ENCODE measurements at places on chromosomes 7 and 10.

GRCh38 chr10:17249820-17250219 is 21.8 kb downstream of the VIM start:
- no peak for DNase-seq

- DNase-seq: no peak
Measured at GRCh38 chr10:106576534-106576933, 588.0 kb downstream of the SORCS1 start.

GRCh38 chr7:4726566-4726965 is 44.5 kb downstream of the FOXK1 start:
- no peak for DNase-seq

- no peak for DNase-seq
Measured at GRCh38 chr10:124875596-124875995, 66.3 kb upstream of the ZRANB1 start.

DNA sequence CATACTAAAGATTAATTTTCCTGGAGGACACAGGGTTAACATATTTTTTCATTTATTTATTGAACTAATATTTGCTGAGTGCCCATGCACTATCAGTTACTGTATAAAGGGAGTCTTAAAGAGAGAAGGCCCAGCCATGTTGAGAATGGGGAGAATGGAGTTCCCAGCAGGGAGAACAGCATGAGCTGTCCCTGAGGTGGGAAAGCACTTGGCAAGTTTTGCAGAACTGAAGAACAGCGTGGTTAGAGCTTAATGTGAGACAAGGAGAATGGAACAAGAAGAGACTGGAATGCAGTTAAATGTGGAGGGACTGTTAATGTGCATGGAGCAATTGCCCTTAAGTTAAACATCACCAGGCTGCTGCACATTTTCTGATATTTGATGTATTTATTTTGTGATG is 435.4 kb downstream of the SUGCT start:
- no peak for DNase-seq

DNA sequence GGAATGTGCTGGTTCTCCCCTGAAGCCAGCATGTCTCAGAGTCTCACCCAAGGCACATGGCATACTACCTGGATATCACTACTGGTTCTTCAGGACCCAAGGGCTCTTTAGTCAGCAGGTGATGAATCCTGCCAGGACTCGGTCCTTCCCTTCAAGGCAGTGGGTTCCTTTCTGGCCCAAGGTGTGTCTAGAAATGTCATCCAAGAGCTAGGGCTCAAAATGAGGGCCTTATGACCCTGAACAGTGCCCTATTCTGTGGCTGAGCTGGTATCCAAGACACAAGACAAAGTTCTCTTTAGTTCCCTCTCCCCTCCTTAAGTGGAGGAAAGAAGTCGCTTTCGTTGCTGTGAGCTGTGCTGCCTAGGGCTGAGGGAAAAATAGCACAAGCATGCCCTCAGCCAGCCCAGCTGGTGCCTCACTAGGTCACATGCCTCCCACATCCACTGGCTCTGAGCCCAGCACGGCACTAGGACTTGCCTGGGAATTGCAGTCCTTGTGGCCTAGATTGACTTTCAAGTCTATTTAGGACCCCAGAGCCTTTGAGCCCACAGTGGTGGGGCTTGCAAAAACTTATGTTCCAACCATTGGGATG is 106.0 kb downstream of the BMS1 start:
- DNase-seq: no peak

DNA sequence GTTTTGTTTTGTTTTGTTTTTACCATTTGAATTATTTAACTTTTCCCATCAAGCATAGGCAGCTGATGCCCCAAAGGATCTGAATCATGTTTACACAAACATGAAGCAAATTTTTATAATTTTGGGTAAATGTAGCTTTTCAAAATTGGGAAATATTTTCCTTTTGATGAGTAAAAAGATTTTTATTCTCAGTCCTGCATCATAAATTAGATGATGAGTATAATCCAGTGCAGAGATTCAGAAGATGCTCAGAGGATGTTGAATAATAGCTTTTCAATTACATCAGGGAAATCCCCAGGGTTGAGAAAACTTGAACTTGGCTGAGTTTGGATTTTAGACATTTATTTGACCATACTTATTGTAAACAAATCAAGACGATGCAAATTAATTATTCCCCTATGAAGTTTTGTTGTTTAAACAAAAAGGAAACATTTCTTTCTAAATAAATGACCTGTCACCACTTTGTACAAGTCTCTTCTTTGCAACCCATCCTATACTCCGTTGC is 121.7 kb downstream of the FAM204A start:
- DNase-seq: no peak

- DNase-seq: no peak
Measured at GRCh38 chr7:31407178-31407676, 66.7 kb upstream of the NEUROD6 start.

- no peak for DNase-seq
Measured at GRCh38 chr10:44975431-44976331, 2.9 kb downstream of the DEPP1 start.

DNA sequence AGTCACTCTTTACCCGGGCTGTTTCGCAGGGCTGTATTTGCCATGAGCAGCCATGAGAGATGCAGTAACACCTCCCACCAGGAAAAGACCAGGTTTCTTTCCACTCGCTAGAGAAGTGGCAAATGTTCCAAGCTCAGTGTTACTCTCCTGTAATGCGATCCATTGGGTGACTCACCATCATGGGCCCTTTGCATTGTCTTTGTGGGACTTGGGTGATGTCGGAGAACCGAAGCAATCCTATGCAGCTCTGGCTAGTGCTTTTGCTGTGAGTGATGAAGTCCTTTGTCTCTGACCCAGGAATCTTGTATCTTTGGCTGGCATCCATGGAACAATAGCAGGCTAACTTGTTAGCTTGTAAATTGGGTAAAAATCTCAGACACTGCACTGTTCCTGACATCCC is 40.0 kb downstream of the GHRHR start:
- DNase-seq: no peak

- DNase-seq: no peak
Measured at GRCh38 chr10:116720241-116720643, 22.1 kb downstream of the HSPA12A start.

DNA sequence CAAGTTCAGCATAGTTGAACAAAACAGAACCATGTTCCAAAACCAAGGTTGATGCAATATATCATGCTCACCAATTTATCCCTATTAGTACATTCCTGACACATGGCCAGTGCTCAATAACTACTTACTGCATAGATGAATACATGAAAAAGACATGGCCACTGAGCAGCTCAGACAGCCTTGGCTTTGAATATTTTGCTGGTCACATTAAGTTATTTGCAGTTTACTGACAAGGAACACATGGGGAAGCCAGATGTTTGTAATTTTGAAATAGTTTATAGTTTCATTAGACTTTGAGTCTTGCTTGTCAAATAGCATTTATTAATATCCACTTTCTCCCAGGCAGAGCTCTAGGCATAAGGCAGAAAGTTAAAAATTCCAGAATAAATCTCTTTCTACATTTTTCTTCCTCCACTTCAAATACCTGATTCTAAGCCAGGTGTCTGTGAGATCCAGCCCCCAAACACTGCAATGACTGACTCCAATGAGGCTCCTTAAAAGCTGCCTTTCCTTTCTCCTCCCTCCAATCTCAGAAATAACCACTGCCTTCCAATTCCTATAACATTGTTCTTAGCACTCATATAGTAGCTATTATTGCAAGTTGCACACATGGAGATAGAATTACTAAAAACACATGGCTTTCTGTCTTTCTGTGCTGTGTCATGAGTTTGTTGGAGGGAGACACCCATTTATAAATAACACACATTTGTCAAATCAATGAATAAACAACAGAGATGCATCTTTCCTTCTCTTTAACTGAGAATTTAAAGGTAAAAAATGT is 91.3 kb downstream of the PCGF5 start:
- DNase-seq: no peak

- DNase-seq: peak; percentile 43
Measured at GRCh38 chr7:100673942-100674410, 436 bp downstream of the GNB2 start.

GRCh38 chr7:107471292-107472070 is 1.6 kb downstream of the GPR22 start:
- DNase-seq: no peak

DNA sequence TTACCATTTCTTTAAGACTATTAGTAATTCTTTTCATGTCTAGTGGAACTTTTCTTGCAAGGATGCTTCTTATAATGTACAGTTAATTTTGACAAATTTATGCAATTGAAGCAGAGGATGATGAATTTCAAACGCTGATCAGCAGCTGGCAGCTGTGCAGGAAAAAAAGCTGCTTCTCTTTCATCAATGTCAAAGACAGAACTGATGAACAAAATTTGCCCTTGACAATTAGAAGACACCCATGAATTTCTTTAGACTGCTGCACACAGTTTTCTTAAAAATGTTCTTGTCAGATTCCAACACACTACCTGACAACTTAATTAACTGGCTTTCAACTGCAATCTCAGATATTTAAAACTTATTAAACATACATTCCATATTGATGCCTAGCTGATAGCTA is 138.3 kb downstream of the SKAP2 start:
- no peak for DNase-seq

DNA sequence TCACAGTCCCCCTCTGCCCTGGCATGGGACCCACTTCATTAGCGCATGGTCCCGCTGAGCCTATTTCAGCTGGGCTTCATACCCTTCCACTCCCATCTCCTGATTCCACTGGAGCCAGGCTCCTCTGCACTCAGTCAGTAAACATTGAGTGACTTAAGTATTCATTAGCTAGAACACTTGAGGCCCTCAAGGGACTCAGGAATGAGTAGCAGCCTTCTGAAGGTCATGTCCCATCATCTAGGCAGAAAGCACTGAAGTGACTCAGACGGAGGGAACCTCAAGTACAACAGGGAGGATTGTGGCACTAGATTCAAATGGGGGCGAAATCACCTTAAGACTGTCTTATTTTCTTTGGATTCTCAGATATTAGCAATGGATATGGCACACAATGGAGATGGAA is 186.6 kb upstream of the INHBA start:
- no peak for DNase-seq

DNA sequence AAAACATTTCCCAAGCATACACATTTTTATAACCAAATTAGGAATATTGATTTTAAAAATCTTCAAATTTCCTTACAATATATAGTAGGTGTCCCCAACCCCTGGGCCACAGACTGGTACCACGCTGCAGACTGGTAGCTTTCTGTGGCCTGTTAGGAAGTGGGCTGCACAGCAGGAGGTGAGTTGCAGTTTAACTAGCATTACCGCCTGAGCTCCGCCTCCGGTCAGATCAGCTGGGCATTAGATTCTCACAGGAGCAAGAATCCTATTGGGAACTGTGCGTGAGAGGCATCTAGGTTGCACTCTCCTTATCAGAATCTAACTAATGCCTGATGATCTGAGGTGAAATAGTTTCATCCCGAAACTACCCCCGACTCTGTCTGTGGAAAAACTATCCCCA is 62.1 kb downstream of the ZWINT start:
- DNase-seq: no peak

GRCh38 chr7:33807779-33808482 is 97.4 kb upstream of the BMPER start:
- peak; percentile 10 for DNase-seq

DNA sequence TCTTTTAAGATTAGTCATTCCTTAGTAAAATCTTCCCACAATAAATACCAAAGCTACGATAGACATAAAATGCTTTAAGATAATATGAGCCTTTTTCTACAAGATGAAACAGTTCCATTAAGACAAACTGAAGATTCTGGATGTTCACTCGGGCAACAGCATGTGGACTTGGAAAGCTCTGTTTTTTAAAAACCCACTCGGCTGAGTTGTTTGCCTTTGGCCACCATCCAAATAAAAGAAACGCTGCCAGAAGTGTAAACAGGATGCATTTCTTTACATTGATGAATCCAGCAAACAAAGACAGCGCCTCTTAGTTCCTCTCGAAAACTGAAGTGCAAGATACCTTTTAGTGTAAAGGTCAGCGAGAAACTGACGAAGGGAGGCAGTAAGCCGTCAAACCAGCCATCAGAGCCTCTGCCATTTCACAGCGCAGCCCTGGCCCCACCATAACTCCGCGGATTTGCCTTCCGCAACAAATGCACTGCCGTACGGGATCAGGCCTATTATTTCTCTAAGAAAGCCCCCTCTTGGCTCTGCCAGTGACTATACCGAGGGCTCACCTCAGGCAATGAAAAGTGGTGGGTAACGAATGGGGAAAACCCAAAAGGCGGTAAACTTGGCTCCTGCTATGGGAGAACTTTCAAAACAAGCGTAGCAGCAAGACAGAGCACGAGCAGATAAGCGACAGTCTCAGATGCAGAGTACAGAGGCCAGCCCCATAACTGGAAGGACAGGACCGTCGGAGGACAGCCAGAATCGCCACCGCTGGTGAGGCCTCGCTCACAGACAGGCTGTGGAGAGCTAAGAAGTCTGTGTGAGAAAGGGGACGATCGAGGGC is 41.4 kb downstream of the GNA12 start:
- DNase-seq: no peak

GRCh38 chr7:1466524-1467271 is 7.4 kb upstream of the MICALL2 start:
- DNase-seq: no peak

- peak; percentile 89 for DNase-seq
Measured at GRCh38 chr7:24979470-24979862, 512 bp downstream of the OSBPL3 start.

DNA sequence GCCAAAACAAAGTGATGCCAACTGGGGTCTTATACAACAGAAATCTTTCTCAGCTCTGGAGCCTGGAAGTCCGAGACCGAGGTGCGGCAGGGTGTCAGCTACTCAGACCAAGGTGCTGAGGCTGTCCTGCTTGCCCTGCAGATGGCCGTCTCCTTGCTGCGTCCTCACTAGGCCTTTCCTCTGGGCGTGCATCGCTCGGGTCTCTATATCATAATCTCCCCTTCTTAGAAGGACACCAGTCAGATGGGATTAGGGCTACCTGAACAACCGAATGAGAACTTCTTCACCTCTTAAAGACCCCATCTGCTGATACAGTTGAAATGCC is 244.7 kb downstream of the EBF3 start:
- no peak for DNase-seq

- peak; percentile 9 for DNase-seq
Measured at GRCh38 chr10:4514445-4515108, 311.4 kb upstream of the AKR1E2 start.

DNA sequence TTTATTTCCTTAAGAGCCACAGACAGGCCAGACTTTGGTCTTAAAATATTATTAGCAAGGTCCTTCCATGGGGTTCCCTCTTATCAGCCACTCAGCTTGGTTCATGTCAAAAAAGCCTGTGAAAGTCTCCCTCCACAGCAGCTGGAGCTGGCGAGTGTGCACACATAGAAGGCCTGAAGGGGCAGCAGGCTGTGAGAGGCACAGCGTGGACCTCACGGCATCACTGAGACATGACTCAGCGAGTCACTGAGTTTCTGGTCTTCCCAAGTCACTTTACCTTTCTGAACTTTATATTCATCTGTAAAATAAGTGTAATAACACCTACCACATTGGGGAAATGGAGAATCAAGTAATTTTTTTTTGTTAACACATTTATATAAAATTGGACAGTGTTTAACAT is 8.7 kb downstream of the TAF3 start:
- no peak for DNase-seq
